ENCODE measurements at places on chromosomes 12 and 14.

GRCh38 chr12:118841588-118841987 is 139.8 kb upstream of the SRRM4 start:
- DNase-seq: no peak

- DNase-seq: no peak
Observed at GRCh38 chr14:50718949-50719348, 50.8 kb upstream of the SAV1 start.

GRCh38 chr12:65857840-65858239 is 33.6 kb downstream of the HMGA2 start:
- no peak for DNase-seq

GRCh38 chr12:3805077-3805476 is 52.2 kb upstream of the CRACR2A start:
- no peak for DNase-seq

DNA sequence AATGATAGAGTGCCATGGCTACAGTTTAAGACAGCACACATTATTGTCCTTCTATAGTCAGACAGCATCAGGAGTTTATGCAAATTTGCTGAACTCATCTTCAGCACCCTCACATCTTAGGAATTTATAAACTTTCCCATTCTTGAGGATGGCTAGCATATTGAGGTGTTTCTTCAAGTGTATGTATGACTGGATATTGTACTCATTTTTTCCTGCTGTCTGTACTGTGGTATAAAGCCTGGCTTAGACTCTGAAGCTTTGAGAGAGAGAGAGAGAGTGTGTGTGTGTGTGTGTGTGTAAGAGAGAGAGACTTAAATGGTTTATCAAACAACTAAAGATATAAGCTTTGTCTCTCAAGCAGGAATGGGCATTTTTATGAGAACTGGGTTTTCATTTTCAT is 161.6 kb downstream of the PIK3C2G start:
- no peak for DNase-seq

GRCh38 chr12:12606781-12607589 is 4.7 kb upstream of the CREBL2 start:
- no peak for DNase-seq

GRCh38 chr12:111405859-111406473 is at the start of gene SH2B3:
SH2B3 (plus strand) TSS chr12:111405923; CDS start chr12:111418146, 12,223 bp downstream.
- no peak for DNase-seq

- no peak for DNase-seq
Observed at GRCh38 chr12:68959143-68959858, 26.3 kb upstream of the CPM start.

DNA sequence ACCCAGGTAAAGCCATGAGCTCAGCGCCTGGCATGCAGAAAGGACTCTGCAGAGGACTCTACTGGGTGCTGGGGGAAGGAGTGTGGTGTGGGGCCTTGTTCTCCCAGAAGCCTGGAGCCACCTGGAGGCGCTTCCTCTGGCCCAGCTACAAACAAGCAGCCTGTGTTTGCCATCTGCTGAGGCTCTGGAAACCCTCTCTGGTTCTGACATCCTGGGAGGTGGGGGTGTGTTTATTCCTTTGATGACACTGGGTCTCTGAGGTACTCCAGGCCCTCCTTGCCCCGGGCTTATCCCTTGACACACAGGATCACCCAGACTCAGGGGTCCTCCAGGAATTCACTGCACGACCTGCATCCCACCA is 44.9 kb downstream of the RNF34 start:
- DNase-seq: no peak

GRCh38 chr14:59022144-59022543 is 166.3 kb upstream of the DAAM1 start:
- DNase-seq: no peak

DNA sequence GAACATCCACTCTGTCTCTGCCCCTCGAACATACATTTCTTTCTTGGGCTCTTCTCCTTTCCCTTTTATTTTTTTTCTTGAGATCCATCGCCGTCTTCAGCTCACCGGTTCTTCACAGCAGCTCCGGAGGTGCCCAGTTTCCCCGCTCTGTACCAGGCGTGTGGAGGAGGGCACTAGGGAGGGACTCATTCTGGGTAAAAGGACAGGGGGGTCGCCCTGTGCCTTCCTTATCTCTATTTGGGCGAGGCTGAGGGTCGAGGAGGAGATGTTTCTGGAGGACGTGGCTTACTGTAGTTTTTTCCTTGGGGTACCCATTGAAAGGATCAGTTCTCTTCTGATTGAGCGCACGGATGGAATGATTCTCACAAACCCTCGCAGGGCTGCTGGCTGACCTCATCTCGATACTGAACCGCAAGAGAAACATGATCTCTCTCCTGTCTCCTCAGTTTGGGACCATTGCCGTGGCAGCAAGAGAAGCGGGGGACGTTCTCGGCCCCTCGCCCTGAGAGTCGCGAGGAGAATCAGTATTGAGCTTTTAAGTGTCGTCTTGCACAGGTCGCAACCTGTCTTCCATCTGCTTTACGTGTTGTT is 386 bp downstream of the LIN52 start:
- no peak for DNase-seq

DNA sequence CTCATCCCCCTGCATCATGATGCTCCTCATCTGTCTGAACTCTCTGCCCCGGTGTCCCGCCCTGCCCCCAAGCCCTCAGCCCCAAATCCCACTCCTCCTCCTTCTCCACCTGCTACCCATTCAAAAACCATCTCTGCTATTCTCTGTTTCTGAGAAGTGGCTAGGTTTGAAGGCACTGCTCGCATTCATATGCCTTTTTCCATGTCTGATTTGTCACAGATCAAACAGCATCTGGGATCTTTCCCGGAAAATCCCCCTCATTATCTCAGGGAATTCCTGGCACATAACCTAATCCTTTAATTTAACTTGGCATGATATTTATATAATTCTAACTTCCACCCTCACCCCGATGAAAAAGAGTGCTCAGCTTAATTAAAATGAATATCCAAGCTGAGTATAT is 3.3 kb upstream of the ADAM20 start:
- DNase-seq: no peak

DNA sequence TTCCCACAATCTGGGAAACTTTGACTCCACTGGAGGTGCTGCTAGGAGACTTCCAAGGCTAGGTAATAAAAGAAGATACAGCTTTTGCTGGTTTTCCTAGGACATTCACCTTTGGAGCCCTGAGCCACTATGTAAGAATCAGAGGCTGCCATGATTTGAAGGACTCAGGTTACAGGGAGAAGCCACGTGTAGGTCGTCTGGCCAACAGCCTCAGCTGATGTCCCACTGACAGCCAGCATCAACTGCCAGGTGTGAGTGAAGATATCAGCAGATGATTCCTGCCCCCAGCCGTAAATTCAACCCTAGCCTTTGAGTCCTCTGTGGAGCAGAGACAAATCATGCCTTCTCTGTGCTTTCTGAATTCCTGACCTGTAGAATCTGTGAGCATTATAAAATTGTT is 27.0 kb downstream of the SMOC1 start:
- no peak for DNase-seq

DNA sequence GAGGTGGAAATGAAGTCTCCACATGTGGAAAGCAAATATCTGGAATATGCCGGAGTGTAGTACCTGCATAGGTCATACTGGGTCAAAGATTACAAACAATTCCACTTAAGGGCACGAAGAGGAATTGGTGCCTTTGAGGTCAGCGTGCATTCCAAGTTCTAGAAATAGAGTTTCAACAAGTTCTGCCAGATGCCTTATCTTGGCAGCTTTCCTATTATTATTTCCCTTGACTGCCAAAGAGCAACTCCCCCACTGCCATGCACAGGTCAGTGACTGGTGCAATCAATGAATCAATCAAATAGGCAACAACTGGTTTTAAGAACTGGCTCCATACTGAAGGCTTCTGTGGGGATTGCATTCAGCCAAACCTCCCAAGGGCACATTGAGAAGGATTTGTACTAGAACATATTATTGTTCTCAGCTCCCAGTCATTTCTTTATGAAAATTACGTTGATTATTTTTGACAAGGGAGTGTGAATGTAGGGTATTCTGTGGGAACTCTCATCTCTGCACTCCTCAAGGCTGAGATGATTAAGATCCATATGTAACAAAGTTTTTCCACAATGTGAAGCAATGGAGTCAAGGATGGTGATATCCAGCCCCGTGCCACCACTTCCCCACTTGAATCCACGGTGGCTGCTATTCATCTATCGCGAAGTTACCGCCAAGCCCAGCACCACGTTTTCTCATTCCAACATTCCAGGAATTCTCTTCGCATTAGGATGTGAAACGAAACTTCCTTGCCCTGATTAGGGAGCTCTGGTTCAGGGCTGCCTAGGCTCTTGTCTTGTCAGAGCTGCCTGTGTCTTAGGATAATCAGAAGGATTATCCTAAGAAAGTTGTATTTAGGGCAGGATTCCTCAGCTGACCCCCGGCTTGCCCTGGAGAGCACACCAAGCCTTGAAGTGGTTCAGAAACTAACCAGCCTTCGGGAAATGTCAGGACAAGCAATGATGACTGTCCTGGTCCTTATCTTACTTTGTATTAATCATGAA is 115.1 kb upstream of the PCED1B start:
- DNase-seq: no peak

DNA sequence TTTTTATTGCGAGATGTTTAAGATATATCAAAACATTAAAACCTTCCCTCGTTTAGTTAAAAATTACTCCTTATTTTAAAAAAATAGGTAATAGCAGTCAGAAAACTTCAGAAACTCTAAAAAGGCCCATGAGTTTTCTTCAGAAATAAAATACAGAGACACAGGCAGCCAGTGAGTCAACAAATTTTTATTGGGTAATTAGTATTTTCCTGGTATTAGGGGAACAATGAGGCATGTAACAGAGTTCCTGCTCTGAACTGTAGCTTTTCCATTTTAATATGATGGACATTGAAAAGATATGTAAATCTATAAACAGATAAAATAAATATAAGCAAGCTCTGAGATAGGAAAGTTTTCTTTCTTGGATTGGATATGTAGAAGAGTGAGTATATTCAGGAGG is 399 bp upstream of the ZNF705A start:
- no peak for DNase-seq

GRCh38 chr14:56221382-56222128 is 103.3 kb downstream of the PELI2 start:
- no peak for DNase-seq

DNA sequence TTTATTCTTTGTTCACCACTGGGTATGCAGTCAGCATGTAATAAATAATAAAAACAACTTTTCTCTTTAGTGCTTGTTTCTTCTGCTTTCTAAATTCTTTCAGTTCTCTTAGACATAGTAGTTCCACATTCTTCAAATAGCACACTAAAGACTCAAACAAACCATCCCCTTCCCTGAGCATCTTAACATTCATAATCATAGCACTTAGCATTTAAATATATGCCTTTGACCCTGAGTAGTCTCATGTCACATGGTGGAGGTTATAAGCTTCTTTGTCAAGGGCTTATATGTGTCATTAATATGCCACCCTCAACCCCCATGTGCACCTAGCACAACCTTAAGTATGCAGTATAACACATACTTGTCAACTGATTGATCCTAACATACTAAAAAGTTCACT is 212.7 kb downstream of the PHLDA1 start:
- no peak for DNase-seq

- DNase-seq: no peak
Observed at GRCh38 chr14:68781161-68782021, 11.5 kb downstream of the ZFP36L1 start.

- DNase-seq: no peak
Observed at GRCh38 chr12:67802731-67803130, 154.2 kb downstream of the DYRK2 start.

- DNase-seq: peak; percentile 77
Observed at GRCh38 chr14:64636208-64636979, 67.8 kb upstream of the PLEKHG3 start.

DNA sequence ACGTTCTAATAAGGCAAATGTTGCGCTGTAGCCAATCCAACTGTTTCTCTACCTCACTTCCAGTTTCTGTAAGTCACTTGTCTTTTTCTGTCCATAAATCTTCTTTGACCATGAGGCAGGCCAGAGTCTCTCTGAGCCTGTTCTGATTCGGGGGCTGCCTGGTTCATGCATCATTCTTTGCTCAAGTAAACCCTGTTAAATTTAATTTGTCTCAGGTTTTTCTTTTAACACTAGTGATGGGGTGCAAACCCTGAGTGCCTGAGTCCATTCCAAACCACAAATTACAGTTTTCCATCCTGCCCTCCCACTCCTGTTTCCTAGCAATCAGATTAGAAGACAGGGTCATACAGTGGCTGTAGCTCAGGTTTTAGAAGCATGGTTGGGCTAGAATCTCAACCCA is 41.9 kb downstream of the VWF start:
- DNase-seq: no peak

GRCh38 chr14:24959791-24960331 is 90.1 kb downstream of the STXBP6 start:
- DNase-seq: no peak

DNA sequence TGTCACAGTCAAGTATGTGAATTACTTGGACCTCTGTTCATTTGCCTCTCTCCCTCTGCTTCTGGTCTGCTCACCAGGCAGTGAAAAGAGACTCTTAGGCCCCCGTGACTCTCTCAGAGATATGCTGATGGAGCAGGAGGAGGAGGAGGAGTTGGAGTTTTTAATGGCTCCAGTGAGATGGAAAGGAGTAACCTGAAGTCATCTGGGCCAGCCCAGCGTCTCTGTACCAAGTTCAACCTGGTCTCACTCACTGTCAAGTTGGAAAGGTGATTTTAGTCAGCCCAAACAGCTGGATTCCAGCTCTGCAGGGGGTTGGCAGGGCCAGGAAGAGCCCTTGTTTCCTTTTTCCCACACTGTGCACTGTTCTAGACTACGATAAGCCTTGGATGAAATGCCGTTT is 48.6 kb downstream of the SH2B3 start:
- no peak for DNase-seq

DNA sequence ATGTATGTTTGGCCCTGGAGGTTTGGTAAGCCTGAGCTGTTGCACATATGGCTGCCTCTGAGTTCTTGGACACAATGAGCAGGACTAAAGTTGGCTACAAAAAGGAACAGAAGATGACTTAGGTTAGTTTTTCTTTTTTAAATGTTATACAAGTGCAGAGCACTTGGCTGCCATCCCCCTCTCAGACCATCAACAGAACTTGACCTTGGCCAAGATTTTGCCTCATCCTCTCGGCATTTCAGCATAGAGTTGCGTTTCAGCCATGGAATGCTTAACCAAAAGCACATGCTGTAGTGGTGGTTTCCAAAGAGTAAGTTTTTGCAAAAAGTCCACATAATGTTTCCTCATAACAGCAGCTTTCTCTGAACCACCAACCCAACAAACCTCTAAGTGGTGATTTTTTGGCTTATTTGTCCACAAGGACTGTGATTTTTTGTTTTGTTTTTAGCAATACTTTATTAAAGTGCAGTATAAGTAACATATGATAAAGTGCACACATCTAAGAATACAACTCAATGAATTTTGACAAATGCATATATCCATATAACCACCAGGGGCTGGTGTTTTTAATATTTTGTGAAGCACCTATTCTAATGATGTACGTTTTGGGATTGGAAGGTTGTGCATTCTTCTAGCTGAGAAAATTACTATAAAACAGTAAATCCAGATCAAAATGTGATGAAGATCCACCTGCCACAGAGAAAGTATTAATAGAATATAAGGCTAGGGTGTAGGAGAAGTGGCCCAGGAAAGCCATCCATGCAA is 12.1 kb upstream of the GALNT16 start:
- DNase-seq: no peak

All from NCI-H187 (cell line).